ENCODE measurements at places on chromosomes 2 and 18.

- no peak for DNase-seq
Observed at GRCh38 chr2:72953976-72954375, 36.7 kb downstream of the EMX1 start.

DNA sequence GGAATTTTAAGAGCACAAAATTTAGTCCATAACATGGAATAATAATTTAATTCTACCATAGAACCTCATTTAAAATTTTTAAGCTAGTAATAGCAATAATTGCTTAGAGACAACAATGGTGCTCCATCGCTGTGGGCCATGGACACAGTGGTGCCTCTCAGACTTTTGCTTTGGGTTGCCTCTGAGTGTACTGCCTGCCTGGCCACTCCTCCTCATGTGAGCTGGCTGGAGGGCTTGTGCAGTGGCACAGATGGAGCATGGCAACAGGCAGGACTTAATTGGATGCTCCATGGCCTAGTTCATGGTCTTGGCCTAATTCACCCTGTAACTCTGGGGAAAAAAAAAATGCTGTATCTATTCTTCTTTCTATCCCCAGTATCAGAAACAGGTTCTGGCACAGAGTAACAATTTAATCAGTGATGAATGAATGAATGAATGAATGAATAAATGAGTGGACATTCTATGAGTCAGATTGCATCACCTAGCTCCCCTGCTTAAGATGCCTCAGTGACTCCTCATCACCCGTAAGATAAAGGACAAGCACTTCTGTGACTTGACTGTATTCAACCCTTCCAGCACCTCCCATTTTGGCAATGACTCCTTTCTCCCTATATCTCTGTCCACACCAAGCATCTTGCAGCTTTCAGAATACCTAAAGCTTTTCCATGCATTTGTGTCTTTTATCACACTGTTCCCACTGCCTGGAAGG is 211.8 kb upstream of the SLC14A2 start:
- no peak for DNase-seq

DNA sequence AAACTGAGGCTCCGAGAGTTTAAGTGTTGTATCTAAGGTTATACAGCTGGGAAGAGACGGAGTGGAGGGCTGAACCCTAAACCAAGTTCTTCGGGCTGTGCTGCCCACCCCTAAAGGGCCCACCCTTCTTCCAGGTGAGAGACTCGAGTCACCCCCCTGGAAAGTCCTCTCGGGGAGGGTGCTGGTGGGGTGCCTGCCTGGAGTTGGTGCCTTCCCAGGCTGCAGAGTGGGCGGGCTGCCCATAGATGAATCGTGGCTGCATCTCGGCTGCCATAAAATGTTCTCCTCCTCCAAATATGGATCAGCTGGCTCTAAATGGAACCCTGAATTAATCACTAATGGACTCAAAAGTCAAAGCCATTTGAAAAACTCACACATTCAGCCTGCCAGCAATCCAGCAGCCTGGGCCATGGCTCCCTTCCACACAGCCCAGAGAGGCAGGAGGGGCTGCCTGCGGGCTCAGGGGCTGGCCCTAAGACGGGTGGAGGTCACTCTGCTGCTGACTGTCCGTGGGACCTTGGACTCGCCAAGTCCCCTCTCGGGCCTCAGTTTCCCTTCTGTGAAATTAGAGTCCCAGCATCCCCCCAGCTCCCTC is 7.7 kb downstream of the CIB4 start:
- no peak for DNase-seq

DNA sequence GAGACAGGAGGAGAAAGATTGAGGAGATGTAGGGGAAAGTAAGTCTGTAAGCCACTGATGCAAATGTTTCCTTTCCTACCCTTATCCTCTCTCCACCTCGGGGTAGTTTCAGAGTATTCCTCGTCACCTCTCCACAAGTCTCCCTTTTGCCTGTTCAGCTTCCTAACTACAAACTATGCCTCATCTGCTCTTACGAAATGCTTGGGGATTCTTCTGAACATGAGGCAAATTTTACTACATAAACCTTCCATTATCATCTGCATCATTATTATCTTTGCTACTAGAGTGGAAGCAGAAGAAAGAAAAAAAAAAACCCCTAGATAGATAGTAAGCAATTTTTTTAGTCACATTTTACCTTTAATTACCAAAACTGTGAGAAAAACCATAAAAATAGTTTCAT is 43.1 kb upstream of the CWC22 start:
- DNase-seq, result no peak

DNA sequence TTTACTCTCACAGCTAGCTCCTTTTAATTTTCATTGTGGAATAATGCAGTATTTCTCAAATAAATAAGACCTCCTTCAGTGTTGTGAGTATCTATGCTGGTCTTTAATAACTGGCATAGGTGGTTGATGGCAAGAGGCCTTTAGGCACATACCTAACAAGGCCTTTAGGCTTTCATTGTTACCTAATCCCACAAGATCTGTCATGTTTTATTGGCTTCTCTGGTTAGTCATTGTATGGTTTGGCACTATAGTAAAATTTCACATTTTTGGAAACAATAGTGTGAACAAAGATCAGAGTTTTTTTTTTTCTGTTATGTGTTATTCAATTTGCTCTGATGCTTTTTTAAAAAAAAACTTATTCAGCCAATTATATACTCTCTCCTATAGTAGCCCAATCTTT is 89.8 kb upstream of the NEUROD1 start:
- DNase-seq, result no peak

DNA sequence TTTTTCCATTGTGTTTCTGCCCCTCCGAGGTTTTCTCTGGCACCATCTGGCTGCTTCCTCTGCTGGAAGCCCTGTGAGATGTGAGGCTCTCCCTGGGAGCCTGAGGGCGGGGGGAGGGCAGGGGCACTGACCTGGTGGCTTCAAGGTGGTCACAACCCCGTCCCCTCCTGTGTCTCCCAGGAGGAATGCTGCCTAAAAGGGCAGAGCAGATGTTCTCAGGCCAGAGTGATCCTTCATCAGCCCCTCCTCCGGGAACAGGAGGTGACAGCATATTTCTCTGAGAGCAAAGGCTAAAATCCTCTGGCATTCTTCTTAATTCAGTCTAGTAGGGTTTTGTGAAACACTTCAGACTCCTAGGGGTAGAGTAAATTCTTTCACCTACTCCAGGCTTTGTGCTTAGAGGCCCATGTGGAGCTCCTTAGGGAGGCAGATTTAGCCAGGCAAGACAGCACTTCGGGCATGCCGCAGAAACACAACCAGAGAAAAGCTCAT is 18.3 kb upstream of the GREB1 start:
- DNase-seq, result no peak

DNA sequence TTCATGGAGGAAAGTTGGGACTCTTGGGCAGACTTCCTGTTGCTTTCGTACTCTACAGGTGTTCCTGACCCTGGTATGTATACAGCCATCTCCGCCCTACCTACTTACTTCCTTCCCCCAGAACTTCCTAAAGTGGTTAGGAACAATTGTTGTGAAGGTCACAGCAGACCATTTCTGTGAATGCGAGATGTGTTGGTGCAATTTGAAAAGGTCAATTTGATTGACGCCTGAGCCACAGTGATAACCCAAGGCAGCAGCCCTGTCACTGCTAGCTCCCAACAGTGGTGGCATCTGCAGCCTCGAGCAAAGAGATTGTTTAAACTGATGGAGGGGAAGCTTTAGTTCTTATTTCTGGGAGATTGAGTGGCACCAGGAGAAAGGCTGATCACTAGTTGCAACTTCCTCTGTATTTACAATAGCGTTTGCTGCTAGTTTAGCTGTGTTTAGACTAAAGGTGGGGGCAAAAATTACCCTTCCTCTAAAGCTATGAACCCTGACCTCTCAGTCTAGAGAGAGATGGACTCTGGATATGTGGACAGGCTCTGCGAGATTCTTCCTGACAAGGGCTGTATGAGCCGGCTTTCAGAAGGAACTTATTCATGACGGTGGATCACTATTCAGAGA is 78.3 kb upstream of the MAP4K3 start:
- DNase-seq, result peak; percentile 58

GRCh38 chr18:43004421-43004820 is 111.1 kb downstream of the RIT2 start:
- no peak for DNase-seq
